NCI-H1105 (cell line): ENCODE measurements at places on chromosomes 16 and 17.
A peak's percentile ranks its signal among the peaks of the same experiment; 100 is the strongest.

DNA sequence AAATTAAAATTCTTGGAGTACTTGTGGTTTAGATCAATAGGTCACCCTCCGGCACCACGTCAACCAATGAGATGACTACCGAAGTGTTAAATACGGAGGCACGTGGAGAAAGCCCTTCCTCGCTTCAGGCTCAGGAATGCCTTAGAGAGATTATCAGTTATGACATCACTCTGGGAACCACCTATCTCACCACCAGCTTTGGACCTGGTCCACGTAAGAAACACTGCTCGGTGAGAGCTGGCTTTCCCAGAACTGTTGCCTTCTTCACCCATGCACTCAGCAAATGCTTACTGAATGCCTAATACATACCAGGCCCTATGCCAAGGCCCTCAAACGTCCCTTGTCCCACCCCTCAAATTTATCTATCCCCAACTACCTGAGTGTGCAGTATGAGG lies 71.3 kb downstream of the SMG6 start:
- DNase-seq, result no peak

DNA sequence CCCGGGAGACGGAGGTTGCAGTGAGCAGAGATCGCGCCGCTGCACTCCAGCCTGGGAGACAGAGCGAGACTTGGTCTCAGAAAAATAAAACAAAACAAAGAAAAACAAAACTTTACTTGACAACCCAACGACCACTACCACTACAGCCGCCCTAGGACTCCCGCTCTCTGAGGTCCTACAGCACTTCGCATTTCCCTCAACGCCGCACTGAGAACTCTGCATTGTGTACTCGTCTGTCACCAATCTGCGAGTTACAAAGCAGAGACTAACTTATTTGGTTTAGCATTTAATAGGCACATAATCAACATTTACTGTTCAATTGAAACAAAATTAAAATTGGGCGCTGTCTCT lies 479 bp upstream of the ZNF207 start:
- DNase-seq, result no peak

DNA sequence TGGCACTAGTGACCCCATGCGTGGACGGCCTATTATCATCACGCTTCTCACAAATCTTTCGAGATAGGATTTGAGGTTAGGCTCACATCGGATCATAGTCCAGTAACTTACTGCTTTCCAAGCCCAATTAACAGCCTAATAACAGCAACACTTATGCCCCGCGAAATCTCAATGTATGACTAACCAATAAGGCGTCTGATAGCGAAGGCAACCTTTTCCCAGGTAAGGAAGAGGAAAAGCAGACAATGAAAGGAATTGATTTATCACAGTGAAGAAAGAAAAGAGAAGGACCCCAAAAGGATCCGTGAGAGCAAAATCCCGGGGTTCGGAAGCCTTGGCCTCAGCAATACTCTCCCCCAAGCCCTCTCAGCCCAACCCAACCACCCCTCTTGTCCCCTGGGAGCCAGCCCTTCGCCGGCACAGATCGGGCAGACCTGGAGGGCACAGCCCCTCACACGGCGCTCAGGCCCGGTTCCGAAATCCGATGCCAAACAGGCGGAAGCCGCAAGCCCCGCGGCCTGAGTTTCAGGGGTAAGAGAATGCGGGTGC lies 534 bp downstream of the GPATCH8 start:
- no peak for DNase-seq

DNA sequence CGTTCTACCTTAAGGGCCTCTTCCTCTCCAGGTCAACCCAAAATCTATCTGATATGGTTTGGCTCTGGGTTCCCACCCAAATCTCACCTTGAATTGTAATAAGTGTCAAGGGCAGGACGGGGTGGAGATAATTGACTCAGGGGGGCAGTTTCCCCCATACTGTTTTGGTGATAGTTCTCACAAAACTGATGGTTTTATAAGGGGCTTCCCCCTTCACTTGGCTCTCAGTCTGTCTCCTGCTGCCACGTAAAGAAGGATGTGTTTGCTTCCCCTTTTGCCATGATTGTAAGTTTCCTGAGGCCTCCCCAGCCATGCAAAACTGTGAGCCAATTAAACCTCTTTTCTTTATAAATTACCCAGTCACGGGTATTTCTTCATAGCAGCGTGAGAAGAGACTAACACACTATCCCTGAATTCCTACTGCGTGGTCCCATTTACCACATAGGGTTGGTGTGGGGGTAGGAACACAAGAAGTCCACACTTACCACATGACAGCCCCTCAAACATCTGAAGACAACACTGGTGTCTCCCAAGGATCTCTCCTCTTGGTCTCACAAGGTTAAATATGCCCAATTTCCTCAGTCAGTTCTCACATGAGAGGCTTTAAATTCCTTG lies 8.2 kb downstream of the COTL1 start:
- DNase-seq, result no peak

DNA sequence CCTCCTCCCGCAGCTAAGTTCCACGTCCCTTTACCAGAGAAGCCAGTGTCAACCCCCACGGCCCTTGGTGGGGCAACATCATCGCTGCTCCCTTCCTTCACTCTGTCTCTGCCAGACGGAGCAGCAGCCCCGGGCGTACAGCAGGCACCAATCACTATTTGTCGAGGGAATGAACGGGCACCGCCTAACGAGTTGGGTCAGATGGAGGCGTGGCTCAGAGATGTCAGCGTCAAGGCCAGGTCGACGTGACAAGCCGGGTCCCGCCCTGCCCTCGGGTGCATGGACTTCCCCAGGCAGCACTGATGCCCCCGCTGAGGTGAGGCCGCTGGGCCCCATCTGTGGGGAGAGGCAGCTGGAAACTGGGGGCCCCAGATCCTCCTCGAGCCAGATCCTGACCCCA lies 50.0 kb downstream of the CBFA2T3 start:
- no peak for DNase-seq

GRCh38 chr17:20123209-20123608 lies 114.0 kb downstream of the SPECC1 start:
- DNase-seq, result peak; percentile 28

GRCh38 chr17:28662527-28662829 lies 473 bp downstream of the SUPT6H start:
- no peak for DNase-seq

DNA sequence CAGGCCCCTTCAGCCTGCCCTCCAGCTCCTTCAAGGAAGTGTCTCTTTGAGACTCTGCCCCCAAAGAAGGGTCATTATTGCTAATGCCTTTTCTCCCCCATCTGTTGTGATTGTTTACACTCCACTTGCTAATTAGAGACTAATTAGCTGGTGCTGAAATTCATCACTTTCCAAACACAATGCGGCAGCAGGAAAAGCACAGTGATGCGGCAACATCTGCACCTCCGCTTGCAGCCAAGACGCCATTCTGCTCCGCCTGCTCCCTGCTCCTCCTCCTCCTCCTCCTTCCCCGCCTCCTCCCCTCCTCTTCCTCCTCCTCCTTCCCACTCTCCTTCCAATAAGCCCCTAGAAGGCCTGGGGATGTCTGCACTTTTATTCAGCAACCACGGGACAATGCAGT lies 110.5 kb downstream of the SDK2 start:
- DNase-seq, result no peak

DNA sequence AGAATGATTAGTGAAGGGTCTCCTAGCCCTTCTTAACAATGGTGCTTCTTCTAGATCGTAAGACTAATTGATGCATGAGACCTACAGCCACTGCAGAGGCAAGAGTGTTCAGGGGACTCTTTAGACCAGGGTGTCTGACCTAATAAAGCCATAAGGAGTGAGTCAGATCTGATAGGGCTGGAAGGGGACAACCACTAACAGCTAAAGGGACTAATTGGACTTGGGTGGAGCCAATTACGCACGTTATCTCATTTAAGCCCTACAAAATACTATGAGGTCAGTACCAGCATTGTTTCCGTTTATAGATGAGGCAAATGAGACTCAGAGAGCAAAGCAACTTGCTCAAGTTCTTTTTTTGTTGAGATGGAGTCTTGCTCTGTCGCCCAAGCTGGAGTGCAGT lies 14.5 kb upstream of the RNF222 start:
- no peak for DNase-seq

- no peak for DNase-seq
These were observed 302.9 kb downstream of the SOX9 start for GRCh38 chr17:72423718-72424117.

GRCh38 chr17:32998111-32998886 lies 6.7 kb downstream of the SPACA3 start:
- peak; percentile 41 for DNase-seq

GRCh38 chr17:57160624-57161023 lies 75.6 kb downstream of the AKAP1 start:
- DNase-seq, result no peak

DNA sequence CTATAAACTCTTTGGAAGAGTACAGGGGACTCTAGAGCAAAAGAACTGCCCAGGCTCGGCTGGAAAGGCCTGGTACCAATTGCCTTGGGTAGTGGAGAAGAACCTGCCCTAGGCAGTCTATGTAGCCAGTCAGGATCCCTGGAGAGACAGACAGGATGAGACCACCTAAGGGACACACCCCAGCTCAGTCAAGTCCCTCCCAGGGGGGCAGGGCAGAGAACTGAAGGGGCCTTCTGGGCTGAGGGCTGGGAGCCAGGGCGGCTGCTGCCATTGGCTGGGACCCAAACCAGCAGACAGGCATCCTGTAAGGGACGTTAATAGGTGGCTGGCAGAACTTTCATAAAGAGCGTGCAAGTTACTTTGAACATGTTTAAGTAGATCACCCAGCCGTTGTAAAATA lies 12.8 kb upstream of the SLC38A8 start:
- DNase-seq, result no peak

DNA sequence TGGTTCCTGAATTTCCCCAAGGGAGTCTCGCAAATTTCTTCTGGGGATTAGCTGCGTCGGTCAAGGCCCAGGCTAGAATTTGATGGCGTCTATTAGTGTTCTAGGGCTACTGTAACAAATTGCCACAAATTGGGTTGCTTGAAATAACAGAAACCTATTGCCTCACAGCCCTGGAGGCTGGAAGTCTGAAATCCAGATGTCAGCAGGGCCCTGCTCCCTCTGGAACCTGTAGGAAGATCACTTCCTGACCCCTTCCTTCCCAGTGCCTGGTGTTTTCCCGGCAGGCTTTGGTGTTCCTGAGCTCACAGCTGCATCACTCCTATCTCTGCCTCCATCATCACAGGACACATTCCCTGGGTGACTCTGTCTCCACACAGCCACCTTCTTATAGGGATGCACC lies 24.4 kb downstream of the DHRS7C start:
- DNase-seq, result no peak

- DNase-seq, result no peak
These were observed 14.2 kb upstream of the KCNG4 start for GRCh38 chr16:84254062-84254461.

- peak; percentile 72 for DNase-seq
These were observed 82.6 kb upstream of the GNAO1 start for GRCh38 chr16:56108724-56109123.

- DNase-seq, result peak; percentile 37
These were observed 25.7 kb upstream of the TOX3 start for GRCh38 chr16:52572656-52573055.

DNA sequence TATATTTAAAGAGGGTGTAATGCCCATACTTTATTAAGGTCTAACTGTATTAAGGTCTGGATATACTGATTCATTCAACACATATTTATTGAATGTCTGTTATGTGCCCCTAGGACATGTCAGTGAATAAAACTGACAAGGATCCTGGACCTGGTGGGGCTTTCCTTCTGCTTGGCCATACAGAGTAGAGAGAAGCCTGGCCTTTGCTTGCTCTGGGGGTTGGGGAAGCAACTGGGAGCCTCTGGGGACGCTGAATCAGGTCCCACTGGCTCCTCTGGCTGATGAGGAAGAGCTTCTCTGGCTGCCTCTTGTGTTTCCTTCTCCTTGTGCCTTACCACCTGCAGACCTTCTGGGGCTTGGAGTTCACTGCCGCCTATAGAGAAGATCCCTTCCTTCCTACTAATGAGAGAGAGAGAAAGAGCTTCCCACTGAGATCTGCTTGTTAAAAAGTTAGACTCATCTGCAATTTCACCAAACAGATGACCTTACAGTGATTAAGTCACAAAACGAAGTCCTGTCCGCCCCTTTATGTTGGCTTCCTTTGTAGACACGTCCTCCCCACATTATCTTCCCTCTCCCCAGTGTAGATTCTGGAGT lies 49.7 kb downstream of the MSI2 start:
- DNase-seq, result no peak

DNA sequence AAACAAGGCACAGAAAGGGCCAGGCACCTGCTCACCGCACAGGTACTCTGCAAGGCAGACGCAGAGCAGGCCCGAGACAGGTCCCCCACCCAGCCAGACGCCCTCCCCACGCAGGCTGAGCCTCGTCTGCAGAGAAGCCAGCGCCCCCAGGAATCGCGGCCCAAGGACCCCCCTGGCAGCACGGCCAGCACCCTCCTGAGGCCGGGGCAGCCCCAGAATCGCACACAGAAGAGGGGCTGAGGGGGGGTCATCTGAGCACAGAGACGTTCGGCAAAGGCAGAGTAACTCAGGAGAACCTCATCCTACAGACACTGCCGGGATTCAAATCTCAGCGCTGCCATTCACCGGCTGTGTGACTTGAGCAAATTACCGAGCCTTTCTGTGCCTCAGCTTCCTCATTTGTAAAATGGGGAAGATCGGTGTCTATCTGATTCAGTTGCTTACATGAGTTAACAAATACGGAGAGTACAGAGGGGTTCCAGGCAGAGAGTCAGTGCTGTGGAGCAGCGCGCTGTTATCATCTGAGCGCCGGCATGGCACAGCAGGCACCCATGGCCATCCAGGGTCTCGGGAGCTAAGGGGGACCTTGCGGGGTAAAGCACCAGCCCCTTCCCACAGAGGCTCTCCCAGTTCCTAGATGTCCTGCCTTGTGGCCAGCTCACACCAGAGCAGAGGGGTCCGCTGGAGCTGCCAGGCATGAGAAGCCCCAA lies 10.4 kb downstream of the EMC6 start:
- DNase-seq, result no peak

- DNase-seq, result no peak
These were observed 37.7 kb upstream of the SLC47A1 start for GRCh38 chr17:19495828-19496528.

- no peak for DNase-seq
These were observed 8.7 kb upstream of the SDK2 start for GRCh38 chr17:73652886-73653480.

DNA sequence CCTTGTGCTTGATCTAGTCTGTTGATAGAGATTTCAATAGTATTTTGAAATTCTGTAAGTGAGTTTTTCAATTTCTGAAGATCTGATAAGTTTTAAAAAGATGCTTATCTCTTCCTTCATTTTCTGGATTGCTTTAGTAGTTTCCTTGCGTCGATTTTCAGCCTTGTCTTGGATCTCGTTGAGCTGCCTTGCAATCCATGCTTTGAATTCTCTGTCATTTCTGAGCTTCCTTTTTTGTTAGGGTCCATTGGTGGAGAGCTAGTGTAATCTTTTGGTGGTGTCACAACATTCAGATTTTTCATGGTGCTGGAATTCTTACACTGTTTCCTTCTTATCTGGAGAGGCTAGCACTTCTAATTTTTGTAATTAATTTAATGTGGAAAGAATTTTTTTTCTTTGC lies 61.1 kb downstream of the SLFN11 start:
- no peak for DNase-seq

- DNase-seq, result no peak
These were observed 15.2 kb upstream of the CLEC3A start for GRCh38 chr16:78007121-78007520.

GRCh38 chr16:495127-495748 lies 32.3 kb upstream of the CAPN15 start:
- peak; percentile 11 for DNase-seq
